ENCODE measurements at places on chromosomes 3 and 15. TPM values are rescaled to one million over a fixed set of nuclear protein-coding genes. Genes with fewer than 3 reads are reported as not detected.

- H3K4me1 ChIP-seq = no peaks in the 10 kb centered on the region
- H3K4me3 ChIP-seq = no peak overlapping the region
- no peaks in the 10 kb centered on the region for H3K27me3 ChIP-seq
- no peaks in the 10 kb centered on the region for H3K36me3 ChIP-seq
- H3K27ac ChIP-seq = no peak overlapping the region
- DNase-seq = no peak
Observed at GRCh38 chr3:106018929-106019550, 150.2 kb upstream of the CBLB start.

Gene RTP3
- not detected for total RNA-seq

GRCh38 chr3:64600246-64600950 is 87.4 kb downstream of the ADAMTS9 start:
- H3K27me3 ChIP-seq = no peaks in the 10 kb centered on the region
- H3K4me1 ChIP-seq = no peaks in the 10 kb centered on the region
- H3K36me3 ChIP-seq = peaks cover 17% of the 10 kb centered on the region
- H3K27ac ChIP-seq = no peak overlapping the region
- no peak overlapping the region for H3K4me3 ChIP-seq

Gene WDR49
- not detected for total RNA-seq

- no peak overlapping the region for H3K4me3 ChIP-seq
- peaks cover 6% of the 10 kb centered on the region for H3K4me1 ChIP-seq
- H3K27ac ChIP-seq = no peak overlapping the region
- peaks cover 25% of the 10 kb centered on the region for H3K36me3 ChIP-seq
- DNase-seq = no peak
Observed at GRCh38 chr15:52052066-52052935, 33.3 kb downstream of the MAPK6 start.

Gene TLR9
- total RNA-seq = not detected

GRCh38 chr15:62653122-62653521 is 389.4 kb upstream of the TPM1 start:
- peaks cover 19% of the 10 kb centered on the region for H3K36me3 ChIP-seq
- no peak overlapping the region for H3K4me3 ChIP-seq
- no peaks in the 10 kb centered on the region for H3K27me3 ChIP-seq

Gene SLC28A2
- not detected for total RNA-seq

GRCh38 chr3:77326586-77326985 is 286.7 kb downstream of the ROBO2 start:
- H3K27me3 ChIP-seq = no peaks in the 10 kb centered on the region
- no peak overlapping the region for H3K4me3 ChIP-seq
- H3K27ac ChIP-seq = no peak overlapping the region
- no peaks in the 10 kb centered on the region for H3K36me3 ChIP-seq

- no peaks in the 10 kb centered on the region for H3K4me1 ChIP-seq
- H3K27me3 ChIP-seq = no peaks in the 10 kb centered on the region
- no peak overlapping the region for H3K4me3 ChIP-seq
- no peak for DNase-seq
- no peak overlapping the region for H3K27ac ChIP-seq
- no peaks in the 10 kb centered on the region for H3K36me3 ChIP-seq
Observed at GRCh38 chr15:100310041-100310405, 31.8 kb downstream of the ADAMTS17 start.

DNA sequence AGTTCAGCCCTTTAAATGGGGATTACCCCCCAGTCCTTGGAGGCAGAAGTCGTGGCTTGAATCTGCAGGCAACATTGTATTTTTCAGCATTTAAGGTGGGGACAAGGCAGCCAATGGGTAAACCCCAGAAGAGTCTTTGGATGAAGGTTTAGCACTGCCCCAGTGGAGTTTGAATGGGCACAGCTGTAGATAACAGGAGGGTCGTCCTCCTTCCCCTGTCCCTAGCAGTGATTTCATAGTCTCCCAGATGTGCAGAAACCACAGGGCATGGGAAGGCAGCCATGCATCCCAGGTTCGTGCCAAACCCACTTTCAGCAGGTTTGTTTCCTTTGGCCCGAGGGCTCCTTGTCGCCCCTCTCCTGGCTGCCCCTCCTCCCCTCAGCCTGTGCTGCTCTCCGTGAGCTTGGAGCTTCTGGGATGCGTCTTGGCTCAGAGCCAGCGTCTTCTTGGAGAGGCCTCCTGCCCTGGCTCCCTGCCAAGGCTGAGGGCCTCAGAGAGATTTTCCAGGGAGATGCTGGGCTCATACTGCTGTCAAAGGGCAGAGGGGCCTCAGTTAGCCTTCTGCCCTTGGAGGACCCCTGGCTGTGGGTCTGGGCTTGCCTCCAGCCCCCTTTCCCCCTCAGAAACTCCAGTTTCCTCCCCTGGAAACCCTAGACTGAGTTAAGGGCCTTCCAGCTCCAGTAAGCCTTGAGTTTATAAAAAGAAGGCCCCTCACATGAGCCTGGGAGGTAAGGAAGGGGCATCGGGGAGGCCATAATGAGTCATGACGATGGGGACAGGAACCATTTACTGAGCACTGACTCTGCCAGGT is 48.9 kb upstream of the POLG start:
- DNase-seq = peak; percentile 11
- H3K4me1 ChIP-seq = no peaks in the 10 kb centered on the region
- peaks cover 74% of the 10 kb centered on the region for H3K27me3 ChIP-seq
- H3K4me3 ChIP-seq = no peak overlapping the region
- no peaks in the 10 kb centered on the region for H3K36me3 ChIP-seq

DNA sequence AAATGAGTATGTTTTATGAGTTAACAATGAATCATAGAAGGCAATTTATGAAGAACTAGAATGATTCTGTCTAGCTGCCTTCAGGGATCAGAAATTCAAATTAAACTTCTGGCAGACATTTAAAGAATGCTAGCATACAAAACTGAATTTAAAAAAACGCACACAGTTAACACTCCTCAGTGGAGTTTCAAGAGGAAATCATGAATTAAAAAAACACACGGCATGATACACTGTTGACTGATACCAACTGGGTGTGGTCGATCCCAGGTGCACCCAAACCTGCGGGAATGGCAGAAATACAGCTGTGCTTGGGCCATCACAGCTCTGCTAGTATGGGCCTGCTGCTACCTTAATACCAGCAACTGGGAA is 526.0 kb downstream of the FOXP1 start:
- DNase-seq = peak; percentile 50
- peaks cover 20% of the 10 kb centered on the region for H3K4me1 ChIP-seq
